ENCODE measurements at places on chromosomes 5 and 9. TPM values are rescaled to one million over a fixed set of nuclear protein-coding genes. Genes with fewer than 3 reads are reported as not detected.

DNA sequence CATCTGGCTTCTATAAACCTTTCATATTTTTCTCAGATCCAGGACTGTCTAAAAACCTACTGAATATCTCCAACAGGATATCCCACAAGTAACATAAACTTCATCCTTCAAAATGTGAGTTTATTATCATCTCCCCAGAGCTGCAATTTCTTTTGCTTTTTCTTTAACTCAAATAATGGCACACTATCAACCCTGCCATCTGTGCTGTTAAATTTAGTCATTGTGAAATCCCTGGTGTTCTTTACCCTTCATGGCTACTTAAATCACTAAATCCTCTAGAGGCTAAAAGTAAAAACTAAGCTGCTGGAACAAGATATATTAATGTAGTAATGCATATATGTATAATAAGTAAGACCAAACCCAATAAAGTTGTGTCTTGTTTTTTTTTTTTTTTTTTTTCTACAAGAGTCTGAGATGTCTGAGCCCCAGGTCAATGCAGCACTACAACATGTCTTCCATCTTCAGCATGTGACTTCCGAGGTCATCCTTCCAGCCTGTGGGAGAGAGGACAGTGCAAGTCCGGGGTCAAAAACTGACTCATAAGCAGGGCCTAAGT is 362.9 kb downstream of the ADGRV1 start:
- DNase-seq = no peak
- H3K27ac ChIP-seq = no peak overlapping the region
- H3K27me3 ChIP-seq = no peaks in the 10 kb centered on the region
- no peaks in the 10 kb centered on the region for H3K4me1 ChIP-seq

DNA sequence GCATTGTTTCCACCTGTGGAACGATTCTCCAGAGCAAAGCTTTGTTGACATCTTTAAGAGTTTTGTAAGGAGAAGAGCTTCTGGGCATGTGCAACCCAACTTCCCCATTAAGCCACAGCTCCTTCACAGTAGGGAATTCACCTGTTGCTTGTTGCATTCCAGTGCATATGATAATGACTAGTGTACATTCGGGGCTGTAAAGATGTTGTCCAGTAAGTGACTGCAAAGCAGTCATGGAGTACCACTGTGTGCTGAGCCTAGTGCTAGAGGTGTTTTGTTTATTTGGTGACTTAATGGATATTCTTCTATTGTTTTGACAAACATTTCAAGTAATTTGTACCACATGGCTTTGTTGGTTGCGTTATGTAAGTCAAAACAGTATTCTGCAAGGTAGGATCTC is 12.8 kb downstream of the UGCG start:
- DNase-seq = no peak
- H3K27me3 ChIP-seq = no peaks in the 10 kb centered on the region
- peaks cover 70% of the 10 kb centered on the region for H3K4me1 ChIP-seq
- H3K4me3 ChIP-seq = no peak overlapping the region
- no peak overlapping the region for H3K27ac ChIP-seq

DNA sequence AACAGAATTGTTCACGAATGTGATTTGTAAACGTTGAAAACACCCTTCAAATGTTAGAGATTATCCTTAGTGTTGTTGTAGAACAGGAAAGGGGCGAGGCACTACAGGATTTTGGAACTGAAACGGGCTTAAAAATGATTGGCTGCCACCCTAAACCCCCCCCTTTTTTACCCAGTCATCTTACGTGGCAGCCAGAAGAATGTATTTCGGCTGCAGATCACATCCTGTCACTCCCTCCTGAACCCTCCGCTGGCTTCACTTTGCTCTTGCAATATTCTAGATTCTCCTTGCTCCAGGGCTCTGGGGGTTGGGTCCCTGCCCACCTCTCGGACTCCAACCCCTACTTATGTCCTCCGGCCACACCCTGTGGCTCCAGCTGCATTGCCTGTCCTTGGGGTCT is 13.9 kb upstream of the UNC5A start:
- H3K4me1 ChIP-seq = no peaks in the 10 kb centered on the region
- no peak overlapping the region for H3K27ac ChIP-seq
- H3K27me3 ChIP-seq = peaks cover 75% of the 10 kb centered on the region
- no peak overlapping the region for H3K4me3 ChIP-seq
- DNase-seq = no peak

DNA sequence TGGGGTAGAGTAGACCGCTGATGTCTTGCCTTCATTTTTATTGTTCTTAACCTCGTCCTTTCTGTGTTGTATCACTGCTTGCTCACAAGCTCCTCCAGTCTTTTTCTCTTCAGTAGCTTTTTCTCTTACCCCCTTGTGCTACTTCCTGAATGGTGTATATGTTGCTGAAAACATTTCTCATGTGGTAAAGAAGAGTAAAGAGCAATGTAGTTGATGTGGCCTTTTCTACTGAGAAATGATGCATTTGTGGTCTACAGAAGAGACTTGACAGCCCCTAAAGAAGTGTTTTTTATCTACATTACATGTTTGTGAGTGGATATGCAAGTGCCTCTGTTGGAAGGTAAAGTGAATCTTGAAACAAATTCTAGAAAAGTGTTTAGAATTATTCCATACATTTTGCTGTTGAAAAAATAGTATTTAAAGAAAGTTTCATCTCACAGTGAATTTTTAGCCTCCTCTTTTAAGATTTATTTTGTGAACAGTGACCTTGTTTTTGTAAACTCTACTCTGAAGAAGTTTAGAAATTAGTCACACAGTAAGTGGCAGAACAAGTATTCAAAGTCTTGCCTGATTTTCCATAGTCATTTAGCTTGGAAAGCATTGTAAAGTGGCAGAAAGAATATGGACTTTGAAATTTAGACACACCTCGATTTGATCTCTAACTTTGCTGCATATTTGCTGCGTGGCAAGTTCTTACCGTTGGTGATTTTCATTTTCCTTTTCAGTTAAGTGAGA is 17.4 kb downstream of the CDC42SE2 start:
- H3K27ac ChIP-seq = no peak overlapping the region
- no peaks in the 10 kb centered on the region for H3K27me3 ChIP-seq
- H3K4me3 ChIP-seq = no peak overlapping the region

GRCh38 chr5:80747922-80748321 is 93.1 kb upstream of the DHFR start:
- H3K4me1 ChIP-seq = no peaks in the 10 kb centered on the region
- H3K36me3 ChIP-seq = peaks cover 35% of the 10 kb centered on the region
- no peak overlapping the region for H3K4me3 ChIP-seq
- no peak for DNase-seq

PCDHB11 gene
- total RNA-seq = 2.7 TPM

PCDHA10 gene
- total RNA-seq = 0.33 TPM

LIX1 gene
- total RNA-seq = 1.2 TPM

All from esophagus muscularis mucosa (tissue), 4 donors.